ENCODE measurements at places on chromosomes 7 and 10.

DNA sequence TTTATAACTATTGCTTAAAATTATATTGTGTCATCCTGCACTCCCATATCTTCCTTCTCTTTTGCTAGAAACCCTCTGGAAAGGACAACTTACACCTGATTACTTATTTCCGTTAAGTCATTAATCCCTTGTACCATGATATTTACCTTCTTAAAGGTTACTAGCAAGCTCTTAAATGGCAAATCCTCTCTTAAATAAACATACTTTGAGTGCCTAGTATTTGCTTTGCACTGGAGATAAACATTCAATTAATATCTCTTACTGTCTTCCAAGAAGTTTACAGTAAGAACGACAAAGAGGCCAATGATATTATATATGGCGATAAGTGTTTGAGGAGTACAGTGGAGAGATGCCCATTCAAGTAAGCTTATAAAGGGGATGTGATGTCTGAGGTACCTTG lies 278.3 kb downstream of the HGF start:
- DNase-seq: no peak

DNA sequence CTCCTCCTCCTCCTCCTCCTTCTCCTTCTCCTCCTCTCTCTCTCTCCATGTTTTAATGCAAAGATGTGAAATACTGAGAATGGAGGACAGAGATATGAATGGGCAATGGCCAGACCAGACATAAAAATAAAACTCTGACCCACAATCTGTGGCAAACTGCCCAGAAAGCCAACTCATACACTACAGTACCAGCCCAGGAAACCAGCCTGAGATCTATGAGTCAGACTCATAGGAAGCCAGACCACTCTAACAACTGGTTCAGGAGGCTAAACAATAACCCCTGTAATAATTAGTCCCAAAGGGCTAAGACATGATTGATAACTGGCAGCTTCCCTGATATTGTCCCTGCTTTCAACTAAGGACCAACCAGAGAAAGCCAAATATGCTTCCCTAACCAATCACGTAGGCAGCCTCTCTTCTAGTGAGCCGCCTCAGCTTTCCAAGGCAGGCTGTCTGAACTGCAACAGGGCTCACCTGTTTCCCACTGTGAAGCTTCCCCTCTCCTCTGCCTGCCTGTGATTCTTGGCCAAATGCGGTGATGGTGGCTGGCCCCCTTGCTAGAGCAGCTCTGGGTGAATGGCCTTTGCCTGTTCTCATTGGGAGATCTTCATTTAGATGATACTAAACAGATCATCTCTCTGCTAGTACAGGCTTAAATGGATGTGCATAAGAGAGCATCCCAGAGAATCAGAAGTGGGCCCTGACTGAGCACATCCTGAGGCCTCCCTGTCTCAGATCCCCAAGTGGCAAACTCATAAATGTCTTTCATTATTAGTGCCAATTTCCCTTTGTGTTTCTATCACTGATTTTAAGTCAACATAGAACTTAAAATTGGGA lies 817.6 kb downstream of the TNS3 start:
- DNase-seq: no peak

- no peak for DNase-seq
These were observed 121.4 kb downstream of the DNAJB6 start for GRCh38 chr7:157458254-157458633.

DNA sequence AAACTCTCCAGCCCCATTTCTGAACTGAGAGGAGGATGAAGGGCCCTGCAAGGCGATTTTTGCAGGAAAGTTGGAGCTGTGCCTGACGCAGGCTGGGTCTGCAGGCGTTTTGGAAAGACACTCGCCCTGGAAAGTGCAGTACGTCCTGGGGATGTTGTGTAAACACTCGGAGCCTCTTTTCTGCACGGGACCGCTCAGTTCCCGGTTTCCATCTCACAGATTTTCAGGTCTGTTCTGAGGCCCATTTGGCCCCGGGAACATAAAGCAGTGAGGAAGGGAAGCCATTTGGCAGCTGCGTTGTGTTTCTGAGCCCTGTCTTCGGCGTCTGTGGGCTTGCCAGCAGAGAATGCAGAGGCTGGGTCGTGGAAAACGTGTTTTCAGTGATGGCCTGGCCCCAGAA lies 655.0 kb upstream of the MGMT start:
- no peak for DNase-seq

- DNase-seq: no peak
These were observed 23.3 kb upstream of the EMX2 start for GRCh38 chr10:117519286-117519685.

GRCh38 chr7:130486954-130487436 lies 4.9 kb upstream of the MEST start:
- no peak for DNase-seq

DNA sequence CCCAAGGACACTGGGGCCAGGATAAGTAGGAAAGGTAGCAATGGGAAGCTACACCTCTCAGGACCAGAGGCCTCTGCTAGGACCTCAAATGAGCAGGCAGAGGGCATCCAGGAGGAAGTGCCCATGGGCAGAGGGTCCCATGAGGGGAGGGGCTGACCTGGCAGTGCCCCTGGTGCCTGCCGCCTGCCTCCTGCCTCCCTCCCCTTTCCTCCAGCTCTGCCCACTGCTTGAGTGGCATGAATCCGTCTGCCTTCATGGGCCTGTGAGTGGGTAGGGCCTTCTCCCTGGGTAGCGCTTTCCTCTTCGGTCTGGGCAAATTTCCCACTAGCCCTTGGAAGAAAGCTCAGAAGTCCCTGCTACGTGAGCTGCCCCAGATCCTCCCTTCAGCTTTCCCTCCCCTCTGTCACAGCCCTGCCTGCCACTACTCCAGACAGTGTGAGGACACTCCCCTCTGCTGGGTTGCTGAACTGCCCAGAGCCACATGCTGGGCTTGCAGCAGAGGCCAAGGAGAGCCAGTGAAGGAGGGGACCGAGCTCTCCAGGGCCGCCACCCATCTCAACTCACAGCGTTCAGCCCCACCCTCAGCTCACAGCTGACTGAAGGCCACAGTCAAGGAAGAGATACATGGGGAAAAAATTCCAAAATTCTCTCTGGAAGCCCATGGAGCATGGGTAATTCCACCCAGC lies 141.4 kb downstream of the ARHGAP22 start:
- no peak for DNase-seq

DNA sequence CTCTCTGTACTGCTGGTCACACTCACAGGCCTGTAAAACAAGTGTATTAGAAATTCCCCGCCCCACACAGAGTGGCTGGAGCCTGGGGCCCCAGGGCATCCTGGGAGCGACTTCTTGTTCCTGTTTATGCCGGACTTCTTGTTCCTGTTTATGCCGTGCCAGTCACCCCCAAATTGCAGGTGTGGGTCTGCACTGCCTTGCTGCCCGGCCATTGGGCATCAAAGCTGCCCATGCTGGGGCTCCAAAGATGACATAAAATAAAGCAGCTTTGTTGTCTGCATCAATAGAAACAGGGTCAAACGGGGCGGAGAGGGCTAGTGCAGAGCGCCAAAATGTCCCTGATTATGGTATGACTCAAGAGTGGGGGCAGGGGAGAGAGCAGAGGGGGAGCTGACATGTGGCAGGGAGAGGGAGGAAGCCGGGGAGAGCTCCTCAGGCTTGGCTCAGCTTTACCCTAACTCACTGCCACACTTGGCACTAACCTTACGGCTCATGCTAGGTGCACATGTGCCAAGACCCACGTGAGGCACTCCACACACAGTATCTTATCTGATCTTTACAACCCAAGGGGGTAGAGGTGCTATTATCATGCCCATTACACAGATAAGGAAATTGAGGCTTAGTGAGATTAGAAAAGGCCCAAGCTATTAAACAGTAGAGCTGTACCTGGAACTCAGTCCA lies 98.4 kb downstream of the PIP4K2A start:
- DNase-seq: no peak

- DNase-seq: no peak
These were observed 868.1 kb downstream of the LRMDA start for GRCh38 chr10:76299501-76299900.

GRCh38 chr7:128939075-128939860 lies 1.5 kb downstream of the IRF5 start:
- no peak for DNase-seq
